ENCODE measurements at places on chromosomes 12 and 14.

- DNase-seq: no peak
Measured at GRCh38 chr12:131509701-131510100, 201.2 kb upstream of the SFSWAP start.

- DNase-seq: no peak
Measured at GRCh38 chr14:63392236-63392635, 73.5 kb upstream of the GPHB5 start.

DNA sequence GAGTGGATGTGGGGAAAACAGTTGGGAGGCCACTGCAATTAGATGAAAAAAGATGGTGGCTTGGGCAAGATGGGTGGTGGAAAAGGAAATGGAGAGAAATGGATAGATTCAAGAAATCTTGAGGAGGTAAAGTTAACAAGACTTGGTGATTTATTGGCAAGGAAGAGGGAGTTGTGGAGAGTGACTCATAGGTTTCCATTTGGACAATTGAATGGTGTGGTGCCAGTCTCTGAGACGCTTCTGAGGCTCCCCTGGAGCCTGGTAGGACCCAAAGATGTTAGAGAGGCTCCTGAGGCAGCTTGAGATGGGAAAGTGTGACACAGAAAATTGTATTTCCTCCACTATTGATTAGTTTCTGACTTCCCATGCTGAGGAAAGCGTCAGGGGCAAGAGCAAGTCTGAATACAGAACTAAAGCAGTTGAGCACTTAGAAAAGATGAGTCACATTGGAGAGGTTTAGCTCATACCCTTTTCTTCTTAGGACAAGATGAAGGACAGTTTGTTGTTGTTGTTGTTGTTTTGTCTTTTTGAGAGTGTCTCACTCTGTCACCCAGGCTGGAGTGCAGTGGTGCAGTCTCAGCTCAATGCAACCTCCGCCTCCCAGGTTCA is 4.5 kb downstream of the PRPF40B start:
- DNase-seq: peak; percentile 80

DNA sequence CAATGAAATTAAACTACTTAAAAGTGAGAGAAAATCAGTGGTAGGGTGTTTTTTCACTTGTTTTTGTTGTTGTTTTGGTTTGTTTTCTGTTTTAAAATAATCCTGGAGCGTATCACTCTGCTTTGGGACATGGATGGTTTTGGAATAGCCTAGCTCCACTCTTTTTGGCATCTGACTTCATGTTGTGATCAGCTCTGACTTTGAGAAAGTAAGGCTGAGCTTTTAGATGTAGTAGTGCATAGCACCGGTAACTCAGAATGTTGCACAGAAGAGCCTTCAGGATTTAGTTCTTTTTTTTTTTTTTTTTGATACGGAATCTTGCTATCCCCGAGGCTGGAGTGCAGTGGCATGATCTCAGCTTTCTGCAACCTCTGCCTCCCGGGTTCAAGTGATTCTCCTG is 8.1 kb downstream of the TRAFD1 start:
- DNase-seq: no peak

GRCh38 chr12:50103767-50104321 is at the start of gene GPD1:
TSS of gene GPD1 (plus strand) at chr12:50104008. CDS start at chr12:50104051, 43 bp downstream.
- DNase-seq: peak; percentile 15

DNA sequence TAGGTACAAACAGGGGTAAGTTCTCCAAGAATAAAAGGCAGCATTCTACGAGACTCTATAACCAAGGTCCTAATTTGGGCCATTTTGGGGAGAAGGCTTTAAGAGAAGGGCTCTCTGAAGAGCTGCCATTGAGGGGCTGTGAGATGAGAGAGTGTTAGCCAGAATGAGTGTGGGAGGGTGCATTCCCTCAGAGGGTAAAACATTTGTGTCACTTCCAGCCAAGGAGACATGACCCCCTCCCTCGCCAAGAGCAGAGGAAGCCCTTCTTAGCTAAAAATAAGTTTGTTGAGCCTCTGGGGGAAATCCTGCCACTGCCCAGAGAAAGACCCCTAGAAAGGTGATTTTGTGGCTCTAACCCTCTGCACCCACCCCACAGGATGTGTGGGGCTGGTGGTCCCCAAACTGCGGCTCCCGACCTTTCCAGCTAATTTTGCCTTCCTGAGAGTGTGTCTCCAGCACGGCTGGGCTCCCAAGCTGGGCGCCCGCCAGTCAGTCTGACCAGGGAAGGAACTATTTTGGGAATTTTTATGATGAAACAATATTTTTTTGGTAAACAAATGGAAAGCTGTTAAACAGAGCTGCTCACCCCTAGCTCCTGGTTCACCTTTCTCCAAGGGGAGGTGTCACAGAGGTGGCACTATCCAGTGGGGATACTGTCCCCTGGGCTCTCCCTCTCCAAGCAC is 65.9 kb upstream of the JDP2 start:
- DNase-seq: no peak
